Stimulated activated CD4-positive, alpha-beta T cell treated with anti-CD3 and anti-CD28 coated beads, Interleukin-1b, Interleukin-23, amount 100 ng/mL, for 24 hours (primary cell): ENCODE measurements at places on chromosomes 4 and X.

GRCh38 chr4:25890571-25891485 is 23.2 kb upstream of the SMIM20 start:
- no peak for DNase-seq

DNA sequence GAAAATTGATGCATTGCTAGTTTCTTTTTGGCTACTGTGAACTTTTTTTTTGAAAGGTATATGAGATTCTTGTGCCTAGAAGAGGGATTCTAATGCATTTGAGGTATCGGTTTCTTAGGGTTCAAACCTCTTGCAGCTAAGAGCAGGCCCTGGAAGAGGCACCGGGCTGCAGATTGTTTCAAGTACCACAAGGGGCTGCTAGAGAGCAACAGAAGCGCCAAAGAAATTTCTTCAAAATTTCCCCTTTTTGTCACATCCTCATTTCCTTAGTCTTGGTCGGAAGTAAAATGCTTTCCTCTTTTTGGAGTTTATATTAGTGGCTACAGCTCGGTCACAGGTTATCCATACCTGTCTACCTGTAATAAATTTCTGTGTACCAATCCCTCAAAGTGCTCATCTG is 89.8 kb downstream of the PDGFRA start:
- no peak for DNase-seq

DNA sequence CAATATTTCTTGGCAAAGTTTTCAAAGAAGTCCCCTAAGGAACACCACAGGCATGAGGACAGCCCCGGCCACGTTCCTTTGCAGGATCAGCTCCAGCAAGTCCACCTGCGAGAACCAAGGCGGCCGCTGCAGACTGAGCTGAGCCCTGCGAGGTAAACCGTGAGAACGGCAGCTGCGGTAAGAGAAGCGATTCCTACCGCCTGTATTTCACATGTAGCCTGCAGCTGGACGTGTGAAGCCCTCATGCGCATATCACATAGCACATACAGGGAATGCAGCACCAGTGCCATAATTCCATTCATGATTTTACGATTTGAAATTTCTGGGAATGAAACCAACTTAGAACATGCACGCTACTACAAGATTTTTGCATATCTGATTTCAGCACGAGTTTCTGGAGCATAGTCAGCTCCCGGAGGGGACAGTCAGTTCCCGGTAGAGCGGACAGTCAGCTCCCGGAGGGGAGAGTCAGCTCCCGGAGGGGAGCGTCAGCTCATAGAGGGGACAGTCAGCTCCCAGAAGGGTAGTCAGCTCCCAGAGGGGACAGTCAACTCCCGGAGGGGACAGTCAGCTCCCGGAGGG is 41.7 kb downstream of the FGFRL1 start:
- DNase-seq, result no peak

- DNase-seq, result no peak
Observed at GRCh38 chrX:13223868-13224567, 95.8 kb downstream of the ATXN3L start.

DNA sequence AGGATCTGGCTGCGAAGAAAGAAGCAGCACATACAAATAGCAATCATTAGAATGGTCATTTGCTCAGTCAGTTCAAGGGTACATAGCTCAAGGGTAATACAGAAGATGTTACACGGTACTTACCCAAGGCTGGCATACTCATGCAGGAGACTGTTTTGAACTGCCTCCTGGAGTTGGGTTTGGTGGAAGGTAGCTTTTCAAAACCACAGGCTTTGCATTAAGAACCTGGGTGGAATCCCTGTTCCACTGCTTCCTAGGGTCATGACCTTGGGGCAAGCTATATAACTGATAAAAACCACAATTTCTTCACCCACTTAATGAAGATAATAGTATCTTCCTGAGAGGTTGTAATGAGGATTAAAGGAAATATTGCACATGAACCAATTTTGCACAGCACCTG is 36.5 kb downstream of the TBC1D9 start:
- DNase-seq, result no peak
